ENCODE measurements at places on chromosomes 1 and 21.

DNA sequence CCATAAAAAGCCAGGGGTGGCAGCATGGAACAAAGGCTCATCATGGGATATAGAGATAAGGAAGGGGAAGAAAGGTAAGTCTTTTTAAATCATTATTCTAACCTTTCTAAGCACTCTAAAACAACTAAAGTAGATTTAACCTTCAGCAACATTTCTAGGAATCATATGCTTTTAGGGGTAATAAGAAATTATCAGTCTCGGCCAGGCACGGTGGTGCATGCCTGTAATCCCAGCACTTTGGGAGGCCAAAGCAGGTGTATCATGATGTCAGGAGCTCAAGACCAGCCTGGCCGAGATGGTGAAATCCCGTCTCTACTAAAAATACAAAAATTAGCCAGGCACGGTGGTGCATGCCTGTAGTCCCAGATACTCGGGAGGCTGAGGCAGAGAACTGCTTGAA lies 20.3 kb upstream of the PHTF1 start:
- no peak for DNase-seq

DNA sequence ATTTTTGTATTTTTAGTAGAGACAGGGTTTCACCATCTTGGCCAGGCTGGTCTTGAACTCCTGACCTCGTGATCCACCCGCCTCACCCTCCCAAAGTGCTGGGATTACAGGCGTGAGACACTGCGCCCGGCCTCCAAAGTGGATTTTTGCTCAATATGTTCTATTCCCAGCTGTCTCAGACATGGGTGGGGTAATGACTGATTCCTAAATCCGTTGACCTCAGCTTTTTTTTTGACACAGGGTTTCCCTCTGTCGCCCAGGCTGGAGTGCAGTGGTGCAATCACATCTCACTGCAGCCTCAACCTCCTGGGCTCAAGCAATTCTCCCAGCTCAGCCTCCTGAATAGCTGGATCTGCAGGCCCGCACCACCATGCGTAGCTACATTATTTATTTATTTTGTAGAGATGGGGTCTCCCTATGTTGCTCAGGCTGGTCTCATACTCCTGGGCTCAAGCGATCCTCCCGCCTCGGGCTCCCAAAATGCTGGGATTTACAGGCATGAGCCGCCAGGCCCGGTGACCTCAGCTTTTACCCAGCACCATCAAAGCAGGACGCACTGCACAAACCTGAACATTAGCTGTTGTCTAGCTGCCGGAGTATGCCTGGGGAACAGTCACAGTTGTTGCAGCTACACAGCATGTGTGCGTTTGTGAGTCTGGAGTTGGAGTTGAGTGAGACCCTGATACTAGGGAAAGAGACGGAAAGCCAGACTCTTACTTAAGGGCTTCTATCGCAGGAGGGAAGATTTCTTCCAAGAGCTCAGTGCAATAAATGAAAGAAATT lies 43.7 kb upstream of the PSEN2 start:
- DNase-seq: no peak

- no peak for DNase-seq
Measured at GRCh38 chr1:243477731-243478290, 222.0 kb downstream of the SDCCAG8 start.

- DNase-seq: no peak
Measured at GRCh38 chr1:43334453-43335205, 3.0 kb upstream of the MPL start.

- no peak for DNase-seq
Measured at GRCh38 chr1:170146720-170147263, 1.0 kb downstream of the NTMT2 start.

DNA sequence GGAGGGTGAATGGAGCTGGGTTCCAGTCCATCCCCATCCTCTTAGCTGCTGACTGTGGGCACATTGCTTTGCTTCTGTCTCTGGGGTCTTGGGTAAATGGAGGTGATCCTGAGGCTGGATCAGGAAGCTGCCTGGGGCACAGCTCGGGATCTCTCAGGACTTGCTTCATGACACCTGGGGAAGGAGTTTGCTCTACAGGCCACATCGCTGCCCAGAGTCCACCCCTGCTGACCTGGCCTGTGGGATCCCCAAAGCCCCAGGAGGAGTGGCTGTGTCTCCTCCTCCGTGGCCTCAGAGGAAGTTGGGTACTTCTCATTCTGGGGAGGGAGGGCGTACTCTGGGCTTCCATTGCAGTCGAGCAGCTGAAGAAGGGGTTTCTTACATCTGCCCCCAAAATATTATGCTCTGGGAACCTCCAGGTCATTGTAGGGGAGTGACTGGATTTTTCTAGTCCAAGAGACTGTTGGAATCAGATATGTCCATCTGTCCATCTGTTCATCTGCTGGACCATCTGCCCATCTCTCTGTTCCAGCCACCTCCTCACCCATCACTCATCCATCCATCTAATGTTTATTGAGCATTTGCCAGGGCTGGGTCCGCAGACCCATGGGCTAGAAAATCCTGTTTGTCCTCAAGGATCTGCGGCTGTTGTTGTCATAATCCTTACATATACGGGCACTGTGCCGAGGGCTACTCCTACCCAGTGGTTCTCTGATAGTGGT lies 45.9 kb downstream of the ARHGEF10L start:
- DNase-seq: no peak

DNA sequence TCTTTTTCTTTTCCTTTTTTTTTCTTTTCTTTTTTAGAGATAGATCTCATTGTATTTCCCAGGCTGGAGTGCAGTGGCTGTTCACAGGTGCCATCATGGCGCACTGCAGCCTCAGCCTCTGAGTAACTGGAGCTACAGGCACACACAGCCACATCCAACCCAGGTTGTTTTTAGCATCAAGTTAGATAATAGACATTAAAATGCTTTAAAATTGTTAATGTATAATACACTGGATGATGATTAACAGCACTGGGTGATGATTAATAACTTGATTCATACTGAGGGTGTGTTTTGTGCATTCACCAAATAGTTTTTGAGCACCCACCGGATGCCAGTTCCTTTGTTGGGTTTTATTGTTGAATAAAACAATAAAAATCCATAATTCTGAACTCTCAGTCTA lies 75.2 kb downstream of the BEND5 start:
- no peak for DNase-seq

GRCh38 chr21:36934864-36935420 lies 31.5 kb downstream of the HLCS start:
- no peak for DNase-seq

GRCh38 chr21:42362700-42363099 lies 3.6 kb downstream of the TFF1 start:
- DNase-seq: no peak

DNA sequence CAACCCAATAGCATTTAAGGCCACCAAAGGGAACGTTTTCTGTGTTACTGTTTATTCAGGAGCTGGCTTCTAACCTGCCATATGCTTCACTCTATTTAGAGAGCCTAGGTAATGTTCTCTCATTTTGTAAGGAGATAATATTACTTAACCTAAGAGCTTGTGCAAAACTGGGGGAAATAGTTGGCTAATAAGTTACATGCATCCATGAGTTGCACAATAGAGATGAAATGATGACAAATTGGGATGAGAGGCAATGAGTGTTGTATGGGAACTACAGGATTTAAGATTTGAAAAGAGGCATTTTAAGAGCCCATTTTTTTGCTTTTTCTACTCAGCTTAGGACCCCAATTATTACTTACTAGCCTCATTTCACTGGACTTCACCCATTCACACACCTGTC lies 151.0 kb downstream of the ST6GALNAC3 start:
- no peak for DNase-seq

- no peak for DNase-seq
Measured at GRCh38 chr1:32743380-32744070, 41.0 kb upstream of the SYNC start.

GRCh38 chr1:93576746-93577145 lies 104.9 kb downstream of the BCAR3 start:
- DNase-seq: no peak

- DNase-seq: no peak
Measured at GRCh38 chr1:48309564-48310082, 87.1 kb downstream of the SLC5A9 start.

DNA sequence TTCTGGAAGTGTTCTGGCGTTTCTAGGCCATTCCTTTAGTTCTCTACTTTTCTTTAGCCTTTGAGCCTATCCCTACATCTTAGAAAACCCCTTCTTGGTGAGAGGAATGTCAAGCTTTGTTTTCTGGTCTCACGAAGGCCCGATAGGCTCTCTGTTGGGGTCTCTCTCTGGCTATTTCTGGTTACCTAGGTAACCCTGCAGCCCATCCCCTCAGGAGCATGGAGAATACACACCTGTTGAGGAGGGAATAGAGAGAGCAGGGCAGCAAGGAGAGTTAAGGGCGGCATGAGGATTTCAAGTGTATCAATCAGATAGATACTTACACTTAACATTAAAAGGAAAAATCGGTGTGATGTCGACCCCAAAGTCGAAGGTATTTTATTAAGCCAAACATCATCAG lies 45.7 kb downstream of the LRRC8D start:
- no peak for DNase-seq

DNA sequence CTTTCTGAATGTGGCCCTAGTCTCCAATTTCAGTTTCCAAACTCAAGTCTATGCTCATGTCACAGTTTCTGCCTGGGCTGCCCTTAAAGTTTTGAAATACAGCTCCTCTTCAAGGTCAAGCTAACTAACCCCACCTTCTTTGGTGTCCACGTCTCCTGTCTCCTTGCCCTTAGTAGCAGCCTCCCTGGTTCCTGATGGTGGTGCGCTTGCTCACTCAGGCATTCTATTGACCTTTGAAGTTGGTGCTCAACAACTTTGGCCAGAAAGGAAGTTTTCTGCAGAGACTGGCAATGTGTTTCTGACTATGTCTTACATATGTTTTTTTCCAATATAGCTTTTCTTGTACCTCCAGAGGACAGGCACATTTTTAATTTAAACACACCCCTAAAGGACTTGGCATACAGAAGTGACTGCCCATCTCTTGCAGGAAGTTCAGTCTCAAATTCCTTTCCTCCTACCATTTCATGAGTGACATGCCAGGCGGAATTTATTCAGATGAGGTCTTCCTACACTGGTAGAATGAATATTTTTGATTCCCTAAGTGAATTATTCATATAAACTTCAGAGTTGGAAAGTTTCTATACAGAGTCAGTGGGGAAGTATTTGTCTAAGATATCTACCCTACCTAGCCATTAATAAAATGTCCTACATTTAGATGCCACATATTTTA lies 364.3 kb upstream of the USP24 start:
- no peak for DNase-seq

DNA sequence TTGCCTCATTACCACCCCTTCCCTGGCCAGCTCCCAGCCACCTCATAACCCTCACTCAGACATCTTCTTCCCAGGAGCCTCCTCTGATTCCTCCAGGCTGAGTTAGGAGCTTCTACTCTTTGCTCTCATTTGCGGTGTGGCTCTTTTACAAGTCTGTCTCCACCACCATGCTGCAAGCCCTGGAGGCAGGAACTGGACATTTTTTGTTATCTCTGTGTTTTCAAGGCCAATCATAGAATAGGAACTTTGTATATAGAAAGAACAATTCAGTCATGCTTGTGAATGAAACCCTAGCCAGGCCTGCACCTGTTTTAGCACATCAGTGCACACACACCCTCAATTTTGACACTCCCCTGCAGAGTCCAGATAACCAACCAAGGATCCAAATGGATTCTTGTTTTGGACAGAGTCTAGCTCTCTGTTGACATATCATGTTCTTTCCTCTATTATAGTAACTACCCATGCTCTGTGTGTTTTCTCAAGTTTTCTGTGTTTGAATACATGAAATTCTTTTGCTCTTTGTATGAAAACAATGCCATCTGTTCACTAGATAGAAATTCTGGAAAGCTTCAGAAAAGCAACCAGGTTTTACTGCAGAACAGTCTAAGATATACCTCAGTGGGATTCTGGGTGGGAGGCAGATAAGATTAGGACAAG lies 60.9 kb upstream of the ZNF648 start:
- DNase-seq: no peak

GRCh38 chr1:206588492-206588891 lies 23.8 kb downstream of the EIF2D start:
- no peak for DNase-seq

DNA sequence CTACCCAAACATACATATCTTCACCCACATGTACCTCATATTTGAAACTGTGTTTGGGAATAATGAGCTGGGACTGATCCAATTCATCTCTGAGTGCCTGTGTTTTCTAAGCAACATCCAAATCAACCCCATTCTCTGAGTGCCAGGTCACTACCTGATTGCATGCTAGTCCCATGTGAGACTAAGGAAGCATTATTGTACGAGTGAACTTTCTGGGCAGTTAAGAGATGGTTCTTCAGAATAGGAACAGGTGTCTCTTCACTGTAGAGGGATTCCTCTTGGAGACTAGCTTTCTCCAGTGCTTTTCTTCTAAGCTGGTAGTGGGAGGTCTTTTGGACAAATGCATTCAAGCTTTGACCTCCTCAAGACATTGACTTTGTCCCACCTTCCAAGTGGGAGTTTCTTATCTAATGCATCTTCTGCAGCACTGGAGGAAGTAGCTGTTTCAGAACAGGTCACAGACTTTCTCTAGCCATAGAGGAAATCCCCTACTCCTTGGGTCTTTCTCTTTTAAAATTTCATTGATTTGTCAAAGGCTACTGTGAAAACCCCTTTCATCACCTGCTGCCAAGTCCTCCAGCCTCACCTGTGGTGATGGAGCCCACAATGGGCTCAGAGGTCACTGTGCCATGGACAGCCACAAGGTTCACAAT lies 172.0 kb upstream of the KIAA0040 start:
- no peak for DNase-seq

- DNase-seq: no peak
Measured at GRCh38 chr1:156899956-156900718, 6.6 kb downstream of the PEAR1 start.

GRCh38 chr1:244974106-244974505 lies 109.8 kb upstream of the HNRNPU start:
- DNase-seq: no peak

DNA sequence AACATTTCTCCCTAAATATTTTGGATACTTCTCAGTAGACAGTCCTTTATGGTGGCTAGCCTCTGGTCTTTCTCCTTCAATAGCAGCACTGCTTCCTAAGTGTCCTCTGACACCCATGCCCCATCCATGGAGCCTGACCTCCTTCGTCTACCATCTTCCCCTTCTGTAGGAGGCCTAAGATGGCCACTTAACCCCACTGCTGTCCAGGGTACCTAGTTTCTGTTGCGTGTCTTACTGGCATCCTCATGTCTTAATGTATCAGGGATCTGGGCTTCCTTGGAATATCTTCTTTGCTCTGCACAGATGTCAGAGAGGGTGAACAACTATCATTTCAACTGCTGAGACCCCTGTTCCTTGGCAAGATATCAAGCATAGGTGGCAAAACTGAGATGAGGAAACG lies 5.4 kb upstream of the KIRREL1 start:
- DNase-seq: no peak

DNA sequence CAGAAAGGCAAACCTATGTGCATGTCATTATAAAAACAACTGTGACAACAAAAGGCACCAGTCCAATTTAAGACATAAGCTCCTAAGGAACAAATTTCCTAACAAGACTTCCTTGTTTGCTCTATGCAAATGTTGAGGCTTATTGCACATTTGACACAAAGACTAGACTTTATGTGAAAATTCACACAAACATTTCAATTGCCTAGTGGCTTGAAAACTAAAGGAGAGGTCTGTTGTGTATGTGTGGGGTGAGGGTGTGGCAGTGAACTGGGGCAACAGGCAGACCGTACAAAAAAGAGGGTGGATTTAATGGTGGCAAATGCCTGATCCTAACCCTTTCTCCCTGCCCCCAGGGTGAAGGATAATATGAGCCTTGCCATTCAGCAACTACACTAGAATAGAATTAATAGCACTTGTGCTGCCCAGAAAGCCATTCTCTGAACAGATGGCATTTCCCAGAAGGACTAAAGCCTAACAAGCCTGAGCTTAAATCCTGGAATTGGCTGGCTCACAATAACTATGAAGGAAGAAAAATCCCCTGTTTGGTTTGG lies 73.9 kb downstream of the GLUL start:
- DNase-seq: no peak

All from CD4-positive, alpha-beta T cell treated with Interleukin-17A for 4 hours (primary cell).